Epithelial cell of proximal tubule (primary cell): ENCODE measurements at places on chromosomes 2 and 18.

DNA sequence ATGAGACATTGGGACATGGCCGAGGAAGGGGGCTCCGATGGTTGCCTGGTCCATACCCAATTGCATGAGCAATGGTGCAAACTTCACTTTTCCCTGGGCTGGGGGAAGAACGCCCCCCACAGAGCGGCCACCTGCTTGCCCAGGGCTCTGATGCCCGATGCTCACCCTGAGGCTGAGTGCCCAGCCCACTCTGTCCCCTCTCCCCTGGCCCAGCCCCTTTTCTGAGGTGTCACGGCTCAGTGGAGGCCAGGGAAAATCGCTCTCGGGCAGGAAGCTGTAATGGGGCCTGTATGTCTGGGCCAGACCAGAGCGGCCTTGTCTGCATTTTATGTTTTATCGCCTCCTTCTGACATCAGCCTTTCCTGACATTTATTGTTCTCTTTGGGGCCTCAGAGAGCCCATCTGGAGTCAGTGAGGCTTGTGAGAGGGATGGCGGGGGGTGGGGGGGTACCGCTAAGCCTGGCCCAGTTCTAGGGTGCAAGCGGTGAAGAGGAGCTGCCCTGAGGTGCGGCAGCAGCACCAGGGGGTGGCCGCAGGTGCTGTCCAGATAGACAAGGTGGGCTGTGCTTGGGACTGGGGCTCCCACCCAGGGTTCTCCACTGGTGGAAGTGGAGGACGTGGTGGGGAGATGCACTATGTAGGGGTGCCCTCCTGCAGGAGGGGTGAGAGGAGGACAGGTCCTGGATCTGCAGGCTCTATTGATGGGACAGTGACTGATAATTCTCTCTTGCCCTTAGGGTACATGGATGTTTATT lies 46.2 kb downstream of the INHBB start:
- no peak for DNase-seq

DNA sequence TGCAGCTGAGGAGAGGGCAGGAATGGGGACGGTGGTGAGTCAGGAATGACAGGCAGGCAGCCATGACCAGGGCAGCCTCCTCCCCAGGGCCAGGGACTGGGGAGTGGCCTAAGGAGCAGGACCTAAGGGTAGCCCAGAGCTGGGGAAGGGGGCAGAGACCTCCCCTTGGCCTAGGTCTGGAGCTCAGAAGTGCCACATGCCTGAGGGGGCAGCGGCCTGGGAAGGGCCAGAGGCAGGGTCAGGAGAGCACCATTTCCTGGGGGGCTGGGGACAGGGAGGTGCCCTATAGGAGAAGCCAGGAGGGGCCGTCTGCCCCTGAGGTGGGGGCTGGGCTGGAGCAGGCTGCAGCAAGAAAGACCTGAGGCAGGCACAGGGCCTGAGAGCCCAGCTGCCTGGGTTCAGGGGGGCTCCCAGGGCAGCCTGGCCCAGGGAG lies 20.9 kb downstream of the CFLAR start:
- DNase-seq: no peak

- no peak for DNase-seq
Measured at GRCh38 chr2:204264621-204265140, 280.6 kb upstream of the PARD3B start.

- DNase-seq: peak; percentile 15
Measured at GRCh38 chr2:229660951-229661350, 53.4 kb downstream of the DNER start.

DNA sequence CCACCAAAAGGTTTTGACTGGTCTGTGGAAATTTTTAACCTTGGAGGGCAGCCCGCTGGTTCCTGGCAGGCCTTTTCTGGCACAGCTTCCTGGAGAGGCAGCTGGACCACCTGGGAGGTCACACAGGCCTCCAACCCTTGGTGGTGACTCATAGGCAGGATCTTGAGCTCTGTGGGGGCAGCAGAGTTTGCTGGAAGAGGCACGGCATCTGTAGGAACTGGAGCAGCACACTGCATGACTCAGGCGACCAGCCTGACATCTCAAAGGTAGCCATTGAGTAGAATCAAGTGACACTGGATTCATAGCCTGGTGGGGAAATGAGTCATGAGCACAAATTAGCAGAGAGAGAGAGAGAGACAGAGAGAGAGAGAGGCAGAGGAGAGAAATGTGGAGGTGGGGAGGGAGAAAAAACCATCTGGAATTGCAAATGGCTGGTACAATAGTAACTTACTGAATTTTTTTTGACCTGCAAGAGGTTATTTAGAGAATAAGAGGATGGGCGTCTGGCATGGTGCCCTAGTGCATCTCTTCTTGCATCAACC lies 57.4 kb downstream of the TRPM8 start:
- DNase-seq: peak; percentile 98

DNA sequence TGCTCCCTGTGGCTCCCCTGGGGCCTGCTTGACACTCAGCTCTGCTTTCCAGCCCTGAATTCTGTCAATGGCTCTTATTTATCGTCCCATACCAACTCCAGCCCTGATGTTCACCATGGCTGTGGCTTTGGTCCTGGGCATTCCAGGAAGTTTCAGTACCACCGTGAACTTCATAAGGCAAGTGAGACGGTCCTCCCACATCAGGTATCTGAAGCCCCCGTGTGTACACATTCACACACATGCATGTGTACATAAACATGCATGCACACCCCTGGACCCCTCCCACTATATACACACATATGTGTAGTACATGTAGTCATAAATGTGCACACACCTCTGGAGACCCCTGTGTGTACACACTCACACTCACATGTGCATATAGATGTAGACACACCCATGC lies 43.3 kb upstream of the PUM2 start:
- no peak for DNase-seq

GRCh38 chr2:129763966-129764365 lies 215.5 kb upstream of the RAB6C start:
- no peak for DNase-seq

DNA sequence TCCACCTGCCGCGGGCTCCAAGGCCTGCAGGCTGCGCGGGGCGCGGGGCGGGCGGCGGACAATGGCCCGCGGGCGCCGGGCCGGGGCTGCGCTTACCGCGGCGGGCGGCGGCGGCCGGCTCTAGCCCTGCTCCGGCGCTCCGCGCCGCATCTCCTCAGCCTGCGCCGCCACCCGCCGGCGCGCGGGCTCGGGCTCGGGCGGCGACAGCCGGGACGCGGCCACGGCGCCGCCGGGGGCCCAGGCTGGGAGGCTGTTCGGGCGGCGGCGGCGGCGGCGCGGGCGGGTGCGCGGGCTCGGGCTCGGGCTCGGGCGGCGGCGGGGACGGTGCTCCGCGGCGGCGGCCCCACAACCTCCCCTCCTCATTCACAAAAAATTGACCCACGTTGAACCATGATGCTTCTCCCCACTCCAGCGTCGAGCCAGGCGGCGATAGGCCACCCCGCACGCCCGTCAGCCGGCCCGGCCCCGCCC lies at the start of gene HDAC4:
Gene HDAC4 (minus strand): TSS at position 425 of the 471 bp plus-strand sequence. CDS start 48,321 bp downstream, outside the sequence.
- no peak for DNase-seq

- no peak for DNase-seq
Measured at GRCh38 chr18:27130065-27130630, 55.0 kb downstream of the CHST9 start.

GRCh38 chr18:53566626-53567025 lies 657.8 kb downstream of the MBD2 start:
- DNase-seq: no peak

- DNase-seq: no peak
Measured at GRCh38 chr2:37792366-37792765, 120.9 kb upstream of the CDC42EP3 start.

- no peak for DNase-seq
Measured at GRCh38 chr2:6993229-6993640, 76.0 kb downstream of the RNF144A start.
